NCI-H1092 (cell line): ENCODE measurements at places on chromosomes 3 and 15.

GRCh38 chr3:119582178-119582577, 2.9 kb downstream of the ADPRH start:
- DNase-seq: no peak

GRCh38 chr3:161713731-161714130, 217.1 kb downstream of the OTOL1 start:
- no peak for DNase-seq

DNA sequence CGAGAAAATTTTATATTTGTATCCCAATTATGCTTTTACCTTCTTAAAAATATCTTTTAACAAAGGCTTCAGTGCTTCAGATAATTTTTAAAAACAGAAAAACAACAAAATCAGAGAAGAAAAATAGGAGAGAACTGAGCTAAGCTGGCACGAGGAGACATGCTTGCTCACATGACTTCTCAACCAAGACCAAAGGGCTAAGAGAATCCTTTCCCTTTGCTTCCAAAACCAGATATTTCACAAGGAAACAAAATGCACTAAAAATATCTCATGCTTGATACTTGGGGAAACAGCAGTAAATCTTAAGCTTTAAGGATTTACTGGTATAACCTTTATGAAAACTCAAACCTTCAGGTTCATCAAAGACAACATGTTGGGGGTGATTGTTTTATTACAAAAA, 58.4 kb downstream of the CAPN7 start:
- DNase-seq: no peak

DNA sequence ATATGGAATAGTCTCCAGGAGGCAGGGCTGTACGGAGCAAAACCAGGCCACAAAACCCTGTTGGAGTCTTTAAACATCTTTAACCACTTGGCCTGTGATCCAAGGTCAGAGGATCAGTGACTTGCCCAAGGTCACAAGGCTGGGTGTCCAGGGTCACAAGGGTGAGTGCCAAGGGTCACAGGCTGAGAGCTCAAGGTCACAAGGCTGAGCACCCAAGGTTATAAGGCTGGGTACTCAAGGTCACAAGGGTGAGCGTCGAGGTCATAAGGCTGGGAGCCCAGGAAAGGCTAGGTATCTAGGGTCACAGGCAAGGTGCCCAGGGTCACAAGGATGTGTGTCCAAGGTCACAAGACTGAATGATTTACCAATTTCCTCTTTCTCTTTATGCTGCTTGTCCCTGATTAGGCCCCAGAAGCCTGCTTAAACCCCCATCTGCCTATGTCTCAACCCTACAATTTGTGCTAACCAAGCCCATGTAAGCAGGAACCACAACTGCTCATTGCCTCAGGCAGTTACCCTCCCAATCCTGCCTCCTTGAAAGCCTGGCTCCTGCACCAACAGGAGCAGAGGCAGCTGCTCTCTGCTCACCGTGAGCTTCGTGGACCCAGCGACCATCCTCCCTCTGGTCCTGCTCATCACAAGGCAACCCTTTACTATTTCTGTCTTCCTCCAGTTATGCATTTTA, 51.5 kb downstream of the MGLL start:
- DNase-seq: no peak

DNA sequence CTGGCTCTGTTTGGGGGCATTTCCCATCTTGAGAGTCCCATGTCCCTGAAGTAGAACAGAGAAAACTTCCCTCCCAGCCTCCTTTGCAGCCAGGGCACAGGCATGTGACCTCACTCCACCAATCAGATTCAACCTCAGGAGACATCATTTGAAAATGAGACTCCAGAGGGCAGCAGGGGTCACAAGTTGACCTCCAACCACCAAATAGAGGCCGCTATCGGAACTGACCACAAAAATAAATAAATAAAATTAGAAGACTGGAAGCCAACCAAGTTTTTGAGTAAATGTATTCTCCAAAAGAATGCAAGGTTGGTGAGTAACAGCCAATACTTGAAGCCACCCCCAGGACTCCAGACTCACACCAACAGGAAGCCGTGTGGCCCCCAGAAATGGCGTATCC, 106.5 kb downstream of the CHSY1 start:
- no peak for DNase-seq

DNA sequence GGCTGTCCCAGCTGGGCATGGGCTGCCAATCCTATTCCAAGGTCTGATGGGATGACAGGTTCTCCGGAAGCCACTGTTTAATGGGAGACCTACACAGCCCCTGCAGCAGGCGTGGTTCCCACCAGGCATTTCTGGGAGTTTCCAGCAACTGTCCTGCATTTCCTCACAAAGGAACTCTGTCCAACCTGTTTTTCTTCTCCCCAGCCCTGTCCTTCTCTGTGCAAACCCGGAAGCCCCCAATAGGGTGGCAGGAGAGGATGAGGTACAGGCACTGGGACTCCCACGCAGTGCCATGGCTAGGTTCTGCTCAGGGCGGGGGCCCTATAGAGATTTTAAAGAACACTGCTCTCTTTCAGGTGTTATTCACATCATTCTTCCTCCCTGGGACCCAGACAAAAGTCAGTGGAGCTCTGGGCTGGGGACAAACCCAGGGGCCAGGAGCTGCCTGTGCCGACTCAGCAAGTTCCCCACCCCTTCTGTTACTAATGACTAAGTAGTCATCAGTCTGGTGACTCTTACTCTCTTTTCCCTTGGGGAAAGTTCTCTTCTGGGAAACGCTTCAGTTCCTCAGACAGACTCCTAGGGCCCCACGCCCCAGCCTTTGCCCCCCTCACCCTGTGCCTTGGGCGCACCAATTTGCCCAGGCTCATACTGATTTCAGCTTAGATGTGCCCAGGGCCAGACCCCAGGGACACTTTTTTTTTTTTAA, 97.7 kb downstream of the CD47 start:
- no peak for DNase-seq

- DNase-seq: no peak
Observed at GRCh38 chr15:69244798-69245197, 53.9 kb upstream of the PAQR5 start.

GRCh38 chr15:94099574-94099960, 131.8 kb upstream of the MCTP2 start:
- no peak for DNase-seq

DNA sequence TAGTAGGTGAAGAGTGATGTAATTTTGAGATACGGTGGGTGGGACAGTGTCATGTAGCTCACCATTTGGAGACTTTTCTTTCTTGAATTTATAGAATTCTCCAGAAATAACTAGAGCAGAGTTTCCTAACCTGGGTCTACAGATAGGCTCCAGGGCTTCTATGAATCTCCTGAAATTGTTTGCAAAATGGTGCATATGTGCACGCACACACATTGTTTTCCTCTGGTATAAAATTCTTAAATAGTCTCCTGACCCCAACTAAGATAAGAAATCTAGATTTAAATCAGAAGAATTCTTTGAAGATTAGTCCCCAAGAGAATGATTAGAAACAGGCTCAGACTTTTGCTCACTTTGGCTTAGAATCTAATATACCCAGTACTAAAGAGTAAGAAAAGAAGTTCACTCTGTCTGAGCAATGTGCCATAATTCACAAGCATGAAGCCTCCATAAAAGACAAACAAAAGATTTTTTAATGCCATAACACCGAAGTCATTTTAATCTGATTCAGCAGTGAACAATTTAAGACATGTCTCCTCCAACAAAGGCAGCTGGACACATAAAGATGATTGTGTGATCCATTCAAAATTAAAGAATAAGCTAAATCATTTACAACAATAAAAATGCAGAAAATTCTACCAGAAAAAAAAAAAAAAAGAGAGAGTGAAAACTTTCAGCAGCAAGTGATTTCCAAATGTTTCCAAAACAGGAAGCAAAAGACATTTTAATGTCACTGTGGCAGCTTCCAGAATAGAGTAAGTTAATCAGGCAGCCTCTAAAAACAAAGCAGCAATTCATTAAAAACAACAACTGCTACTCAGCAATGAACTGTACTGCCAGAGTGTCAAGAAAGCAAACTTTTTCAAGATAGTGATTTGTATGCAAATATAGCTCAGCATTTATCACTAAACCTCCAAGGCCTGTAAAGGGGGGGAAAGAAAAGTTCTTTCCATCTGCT, 975.5 kb upstream of the CFAP20DC start:
- no peak for DNase-seq

DNA sequence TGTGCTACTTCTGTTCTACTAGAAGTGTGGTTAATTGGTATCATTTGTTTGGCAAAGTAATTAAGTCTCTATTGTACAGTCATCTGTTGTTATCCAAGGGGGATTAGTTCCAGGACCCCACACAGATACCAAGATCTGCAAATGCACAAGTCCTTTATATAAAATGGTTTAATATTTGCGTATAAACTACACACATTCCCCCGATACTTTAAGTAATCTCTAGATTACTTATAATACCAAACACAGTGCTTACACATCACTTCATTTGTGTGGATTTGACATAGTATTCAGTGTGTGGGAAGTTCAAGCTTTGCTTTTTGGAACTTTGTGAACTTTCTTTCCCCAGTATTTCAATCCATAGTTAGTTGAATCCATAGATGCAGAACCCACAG, 50.5 kb upstream of the ABI3BP start:
- DNase-seq: no peak

DNA sequence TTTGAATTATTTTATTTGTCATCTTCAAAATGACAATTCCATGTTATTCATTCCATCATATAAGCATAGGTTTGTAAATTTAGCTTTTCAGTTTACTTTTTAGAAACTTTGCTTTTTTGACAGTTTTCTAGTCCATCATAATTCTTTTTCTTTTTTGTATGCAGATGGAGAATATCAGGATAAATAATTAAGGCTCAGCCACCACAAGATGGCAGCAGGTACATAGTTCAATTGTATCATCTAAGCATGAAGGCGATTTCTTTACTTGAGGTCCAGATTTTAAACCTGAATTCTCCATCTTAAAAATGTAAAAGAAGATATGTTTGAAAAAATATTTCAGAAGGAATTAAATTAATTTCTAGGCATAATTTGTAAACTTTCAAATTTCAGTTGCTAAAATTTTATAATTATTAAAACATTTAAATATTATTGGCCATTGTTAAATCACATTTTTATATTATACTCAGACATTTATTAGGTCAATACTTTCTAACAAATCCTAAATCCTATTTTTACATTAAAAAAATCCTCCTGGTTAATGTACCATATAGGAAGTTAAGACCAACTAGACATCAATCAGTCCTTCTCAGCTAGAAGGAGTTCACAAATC, 15.1 kb downstream of the PLSCR5 start:
- peak; percentile 11 for DNase-seq

DNA sequence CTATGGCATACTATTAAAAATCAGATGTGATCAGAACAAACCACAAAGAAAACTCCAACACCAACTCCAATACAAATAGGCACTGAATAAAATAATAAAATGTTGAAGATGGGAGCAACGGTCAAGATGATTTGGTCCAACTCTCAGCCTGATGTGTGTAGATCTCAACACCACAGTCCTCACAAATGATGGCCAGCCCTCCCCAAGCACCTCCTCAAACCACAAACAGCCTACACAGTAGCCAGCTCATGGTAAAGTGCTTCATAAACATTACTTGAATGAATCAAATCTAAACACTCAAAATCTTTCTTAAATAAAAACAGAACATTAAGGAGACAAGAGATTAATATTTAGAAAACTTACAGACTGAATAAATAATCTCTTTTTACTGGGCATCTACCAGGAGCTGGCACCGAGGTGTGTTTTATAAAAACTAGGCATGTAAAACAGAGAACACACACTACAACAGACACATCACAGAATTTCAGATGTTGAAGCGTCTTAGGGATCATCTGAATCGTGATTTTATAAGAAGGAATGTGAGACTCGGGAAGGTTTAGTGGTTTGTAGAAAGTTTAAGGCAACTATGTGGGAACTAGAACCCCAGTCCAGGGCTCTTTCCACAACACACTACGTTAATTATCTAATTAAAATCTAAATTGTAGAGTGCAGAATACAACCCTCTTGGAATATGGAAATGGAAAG, 102.4 kb downstream of the MYLK start:
- DNase-seq: no peak

DNA sequence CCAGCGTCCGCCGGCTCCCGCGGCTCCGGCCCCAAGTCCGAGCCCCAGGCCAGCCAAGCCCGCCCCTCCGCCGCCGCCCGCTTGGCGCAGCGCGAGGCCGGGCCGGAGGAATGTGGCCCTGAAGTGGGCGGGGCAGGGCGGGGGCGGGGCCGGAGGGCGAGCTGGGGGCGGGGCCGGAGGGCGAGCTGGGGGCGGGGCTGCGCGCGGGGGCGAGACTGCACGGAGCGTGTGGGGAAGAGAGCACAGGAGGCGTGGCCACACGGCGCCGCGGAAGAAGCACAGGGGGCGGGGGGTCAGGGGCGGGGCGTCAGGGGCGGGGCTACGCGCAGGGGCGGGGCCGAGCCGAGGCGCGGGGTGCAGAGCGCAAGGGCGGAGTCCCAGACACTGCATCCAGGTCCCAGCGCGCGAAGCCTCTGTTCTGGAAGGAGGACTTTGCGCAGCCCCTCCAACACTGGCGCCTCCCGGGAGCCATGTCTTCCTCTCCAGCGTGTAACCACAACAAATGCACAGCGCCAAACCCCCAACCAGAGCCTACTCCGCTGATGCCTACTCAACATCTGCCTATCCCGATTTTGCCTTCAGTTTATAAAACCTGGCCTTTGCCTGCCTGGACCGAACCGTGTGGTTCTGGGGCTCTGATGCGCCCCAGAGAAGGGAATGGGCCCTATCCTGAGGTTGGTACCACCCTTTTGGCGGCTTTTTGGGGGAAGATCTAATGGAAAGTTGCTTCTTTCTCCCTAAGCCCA, 105.5 kb downstream of the IQSEC1 start:
- no peak for DNase-seq

- no peak for DNase-seq
Observed at GRCh38 chr3:55481744-55482495, 5.2 kb downstream of the WNT5A start.

DNA sequence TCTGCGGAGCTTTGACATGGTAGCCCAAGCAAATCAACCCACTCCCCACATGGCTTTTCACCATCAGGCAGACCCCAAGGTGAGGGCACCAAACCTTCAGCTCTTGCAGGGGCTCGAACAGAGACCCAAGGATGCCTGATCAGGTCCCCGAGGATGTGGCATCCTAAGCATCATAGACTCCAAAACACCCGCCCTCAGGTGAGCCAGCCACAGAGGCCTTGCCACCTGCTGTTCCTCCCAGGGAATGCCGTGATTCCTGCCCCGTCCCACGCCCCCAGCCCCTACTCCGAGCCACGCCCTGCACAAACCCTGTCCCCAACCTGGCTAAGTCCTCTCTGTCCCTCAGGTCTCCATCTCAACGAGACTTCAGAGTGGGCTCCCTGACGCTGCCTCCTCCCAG, 34.7 kb upstream of the SLC41A3 start:
- DNase-seq: no peak

DNA sequence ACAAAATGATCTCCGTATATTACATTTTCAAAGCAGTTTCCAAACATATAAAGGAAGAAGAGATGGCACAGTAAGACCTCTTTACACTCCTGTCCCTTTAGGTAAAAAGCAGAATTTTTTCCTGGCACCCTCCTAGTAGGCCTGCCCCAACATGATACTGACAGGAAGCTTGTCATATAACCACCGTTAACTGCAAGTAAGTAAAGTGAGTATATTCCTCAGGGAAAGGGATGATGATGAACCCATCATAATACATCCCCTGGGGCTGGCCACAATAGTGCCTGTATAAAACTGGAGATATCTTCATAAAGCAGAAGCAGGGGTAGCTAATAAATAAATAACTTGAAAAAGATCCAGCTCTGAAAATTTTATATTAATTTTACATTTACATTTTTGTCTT, 893.0 kb downstream of the DIPK2A start:
- DNase-seq: no peak

GRCh38 chr3:58651276-58651675, 15.3 kb downstream of the FAM3D start:
- no peak for DNase-seq

- DNase-seq: no peak
Observed at GRCh38 chr3:95407709-95408463, 1345.0 kb downstream of the NSUN3 start.
